A549 treated with CpdA at 1 μM for 4 hours (cell line): ENCODE measurements at places on chromosomes 11 and 22. TPM values are rescaled to one million over a fixed set of nuclear protein-coding genes. Genes with fewer than 3 reads are reported as not detected.

Gene OR51E2
- total RNA-seq = 0.02 to 0.14 TPM in 2 of 5 replicates, not detected in the others

Gene MIEF1
- 24.1 to 27.3 TPM (median 24.6 TPM) in 5 replicates for total RNA-seq

Gene TRIOBP
- 21.4 to 33.2 TPM (median 28.4 TPM) in 5 replicates for total RNA-seq

Gene CYP2D6
- total RNA-seq = 0.30 to 0.81 TPM (median 0.54 TPM) in 5 replicates

Gene GALNT18
- total RNA-seq = 17.3 to 19.5 TPM (median 18.4 TPM) in 5 replicates

Gene NFAM1
- not detected in 5 replicates for total RNA-seq

Gene CERK
- total RNA-seq = 23.5 to 25.6 TPM (median 24.9 TPM) in 5 replicates

Gene ATG16L2
- total RNA-seq = 3.1 to 5.4 TPM (median 3.5 TPM) in 5 replicates

Gene GCAT
- total RNA-seq = 2.4 to 4.0 TPM (median 3.0 TPM) in 5 replicates

Gene VPS51
- total RNA-seq = 51.4 to 60.4 TPM (median 53.3 TPM) in 5 replicates

Gene PGGHG
- total RNA-seq = 8.3 to 14.0 TPM (median 9.9 TPM) in 5 replicates

Gene CCDC88B
- 10.8 to 13.4 TPM (median 12.2 TPM) in 5 replicates for total RNA-seq

Gene HPX
- total RNA-seq = 0.31 to 0.65 TPM (median 0.55 TPM) in 5 replicates

Gene CCND1
- 194 to 241 TPM (median 205 TPM) in 5 replicates for total RNA-seq

Gene CPT1B
- 10.5 to 15.7 TPM (median 13.6 TPM) in 5 replicates for total RNA-seq

Gene MYEOV
- total RNA-seq = 99.6 to 113 TPM (median 112 TPM) in 5 replicates

Gene OR51A7
- total RNA-seq = not detected in 5 replicates

Gene ADAMTS15
- total RNA-seq = 8.3 to 13.1 TPM (median 10.8 TPM) in 5 replicates

Gene MRGPRX3
- total RNA-seq = 0.41 TPM in 1 of 5 replicates, not detected in the others

Gene TMPRSS5
- 0.08 to 0.16 TPM (median 0.12 TPM) in 4 of 5 replicates, not detected in the other for total RNA-seq

Gene FGF19
- 0.03 to 0.17 TPM (median 0.08 TPM) in 4 of 5 replicates, not detected in the other for total RNA-seq

Gene MS4A1
- total RNA-seq = not detected in 5 replicates

Gene AIP
- total RNA-seq = 44.1 to 54.3 TPM (median 48.7 TPM) in 5 replicates

Gene ABTB2
- total RNA-seq = 16.9 to 26.3 TPM (median 23.9 TPM) in 5 replicates

Gene ZNRF3
- 5.0 to 5.9 TPM (median 5.5 TPM) in 5 replicates for total RNA-seq

Gene C1QTNF5
- total RNA-seq = not detected in 5 replicates

Gene SEPTIN5
- 7.8 to 10.4 TPM (median 8.7 TPM) in 5 replicates for total RNA-seq

Gene EXPH5
- 0.02 to 0.09 TPM (median 0.04 TPM) in 4 of 5 replicates, not detected in the other for total RNA-seq

Gene CLDN25
- total RNA-seq = not detected in 5 replicates

Gene OR4S2
- total RNA-seq = not detected in 5 replicates

Gene LTBP3
- 98.2 to 144 TPM (median 118 TPM) in 5 replicates for total RNA-seq

Gene CRYBB3
- not detected in 5 replicates for total RNA-seq

Gene RIC3
- total RNA-seq = 0.95 to 5.3 TPM (median 1.8 TPM) in 5 replicates

Gene APOBEC3F
- 1.8 to 3.0 TPM (median 2.4 TPM) in 5 replicates for total RNA-seq

Gene KDELR3
- total RNA-seq = 17.4 to 21.6 TPM (median 19.7 TPM) in 5 replicates

Gene MIAT
- total RNA-seq = 0.27 to 1.0 TPM (median 0.40 TPM) in 5 replicates

Gene GTSE1
- total RNA-seq = 28.8 to 34.6 TPM (median 32.0 TPM) in 5 replicates

Gene ANGPTL5
- not detected in 5 replicates for total RNA-seq

Gene TRPM5
- not detected in 5 replicates for total RNA-seq

Gene APOL4
- total RNA-seq = not detected in 5 replicates

Gene CCDC15
- total RNA-seq = 0.45 to 0.72 TPM (median 0.54 TPM) in 5 replicates
